ENCODE measurements at places on chromosomes 16 and 17.

GRCh38 chr16:30382111-30382881 is at the start of gene SEPTIN1:
TSS of gene SEPTIN1 (minus strand) at chr16:30382561. CDS start at chr16:30382542, 19 bp downstream.
- peak; percentile 89 for DNase-seq

DNA sequence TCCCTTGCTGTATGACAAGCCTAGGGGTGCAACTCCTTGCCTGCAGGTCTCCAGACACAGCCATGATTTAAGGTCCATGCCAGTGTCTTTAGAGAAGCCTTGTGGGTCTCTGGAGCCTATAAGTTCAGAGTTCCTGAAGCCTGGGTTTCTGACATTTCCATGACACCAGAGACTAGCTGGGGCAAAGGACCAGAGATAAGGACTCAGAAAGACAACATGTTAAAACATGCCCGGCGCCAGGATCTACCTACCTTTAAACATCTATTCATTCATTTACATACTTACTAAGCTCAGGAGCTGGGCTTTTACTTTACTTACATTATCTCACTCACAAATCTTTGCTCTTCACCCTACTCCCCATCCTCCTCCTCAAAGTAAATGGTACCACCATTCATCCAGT is 1.5 kb downstream of the MRPL27 start:
- no peak for DNase-seq

DNA sequence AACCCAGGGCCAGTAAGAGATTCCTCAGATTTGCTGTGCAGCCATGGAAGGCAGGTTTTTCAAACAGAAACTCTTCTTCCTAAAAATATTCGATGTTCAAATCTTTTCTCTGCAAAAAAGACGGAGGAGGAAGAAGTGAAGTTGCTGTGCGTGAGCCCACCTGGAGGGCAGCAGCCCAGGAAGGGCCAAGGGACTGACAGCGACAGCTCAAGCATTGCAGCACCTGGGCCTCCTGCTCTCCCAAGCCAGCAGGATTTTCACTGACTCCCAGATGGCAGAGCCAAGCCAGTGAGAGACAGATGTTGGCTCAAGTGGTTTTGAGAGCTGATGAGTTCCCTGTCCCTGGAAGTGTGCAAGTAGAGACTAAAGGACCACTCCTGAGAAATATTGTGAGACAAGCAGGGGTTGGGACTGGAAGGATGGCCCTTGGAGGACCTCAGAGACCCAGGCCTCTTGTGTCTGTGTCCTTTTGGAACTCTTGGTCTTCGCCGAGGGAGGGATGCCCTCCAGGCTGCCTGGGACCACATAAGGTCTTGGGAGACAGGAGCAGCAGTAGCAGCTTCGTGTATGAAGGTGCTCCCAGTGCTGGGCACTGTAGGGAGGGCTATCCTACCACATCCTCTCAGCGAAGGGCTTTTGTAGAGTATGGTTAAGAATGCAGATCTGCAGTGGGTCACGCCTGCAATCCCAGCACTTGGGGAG is 29.3 kb upstream of the TNFRSF13B start:
- no peak for DNase-seq

DNA sequence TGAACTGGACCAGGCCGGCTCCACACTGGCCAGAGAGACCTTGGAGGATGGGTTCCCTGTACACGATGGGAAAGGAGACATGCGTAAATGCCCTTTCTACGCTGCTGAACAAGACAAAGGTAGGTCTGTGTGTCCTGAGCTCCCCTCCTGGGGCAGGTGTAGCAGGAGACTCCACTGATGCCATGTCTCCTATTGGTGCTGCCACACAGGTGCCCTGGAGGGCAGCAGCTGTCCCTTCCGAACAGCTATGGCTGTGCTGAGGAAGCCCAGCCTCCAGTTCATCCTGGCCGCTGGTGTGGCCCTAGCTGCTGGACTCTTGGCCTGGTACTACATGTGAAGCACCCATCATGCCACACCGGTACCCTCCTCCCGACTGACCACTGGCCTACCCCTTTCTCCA is 29.2 kb downstream of the CDIP1 start:
- DNase-seq: no peak
